Spleen (tissue), 13 donors: ENCODE measurements at places on chromosomes 5 and 9.
A peak's percentile ranks its signal among the peaks of the same experiment; 100 is the strongest.

DNA sequence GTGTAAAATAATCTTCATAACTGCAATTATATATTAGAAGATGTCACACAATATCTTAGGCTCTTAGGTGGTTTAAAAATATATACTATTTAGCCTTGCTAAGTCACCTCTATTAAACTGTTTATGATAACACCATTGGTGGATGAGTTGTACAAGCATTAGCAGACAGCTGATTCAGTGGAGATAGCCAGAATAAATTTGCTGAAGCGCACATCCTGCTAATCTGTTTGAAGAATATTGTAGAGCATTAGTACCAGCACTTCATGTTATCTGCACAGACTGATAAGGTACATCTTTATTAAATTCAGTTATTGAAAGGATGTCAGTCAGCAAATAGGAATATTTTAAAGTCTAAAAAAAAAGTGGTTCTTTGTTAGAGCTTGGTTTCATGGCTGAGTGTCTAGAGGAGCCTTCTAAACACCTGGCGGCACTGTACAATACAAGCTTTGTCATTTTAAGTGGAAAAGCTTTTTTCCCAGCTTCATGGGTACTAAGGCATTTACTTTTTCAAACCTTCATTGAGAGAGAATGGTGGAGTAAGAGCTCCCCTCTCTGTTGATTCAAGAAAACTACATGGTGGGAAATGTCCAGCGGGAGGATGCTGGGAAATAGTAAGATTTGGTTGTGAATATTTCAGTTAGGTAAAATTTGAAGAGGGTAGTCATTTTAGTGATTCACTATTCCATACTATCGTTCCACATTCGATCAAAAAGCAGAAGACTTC, 275.1 kb downstream of the SLF1 start:
- DNase-seq = no peak

GRCh38 chr5:8766448-8766847, 779.4 kb downstream of the SEMA5A start:
- DNase-seq = no peak

- no peak for DNase-seq
These were observed 69.6 kb downstream of the MAN2A1 start for GRCh38 chr5:109759306-109759705.

DNA sequence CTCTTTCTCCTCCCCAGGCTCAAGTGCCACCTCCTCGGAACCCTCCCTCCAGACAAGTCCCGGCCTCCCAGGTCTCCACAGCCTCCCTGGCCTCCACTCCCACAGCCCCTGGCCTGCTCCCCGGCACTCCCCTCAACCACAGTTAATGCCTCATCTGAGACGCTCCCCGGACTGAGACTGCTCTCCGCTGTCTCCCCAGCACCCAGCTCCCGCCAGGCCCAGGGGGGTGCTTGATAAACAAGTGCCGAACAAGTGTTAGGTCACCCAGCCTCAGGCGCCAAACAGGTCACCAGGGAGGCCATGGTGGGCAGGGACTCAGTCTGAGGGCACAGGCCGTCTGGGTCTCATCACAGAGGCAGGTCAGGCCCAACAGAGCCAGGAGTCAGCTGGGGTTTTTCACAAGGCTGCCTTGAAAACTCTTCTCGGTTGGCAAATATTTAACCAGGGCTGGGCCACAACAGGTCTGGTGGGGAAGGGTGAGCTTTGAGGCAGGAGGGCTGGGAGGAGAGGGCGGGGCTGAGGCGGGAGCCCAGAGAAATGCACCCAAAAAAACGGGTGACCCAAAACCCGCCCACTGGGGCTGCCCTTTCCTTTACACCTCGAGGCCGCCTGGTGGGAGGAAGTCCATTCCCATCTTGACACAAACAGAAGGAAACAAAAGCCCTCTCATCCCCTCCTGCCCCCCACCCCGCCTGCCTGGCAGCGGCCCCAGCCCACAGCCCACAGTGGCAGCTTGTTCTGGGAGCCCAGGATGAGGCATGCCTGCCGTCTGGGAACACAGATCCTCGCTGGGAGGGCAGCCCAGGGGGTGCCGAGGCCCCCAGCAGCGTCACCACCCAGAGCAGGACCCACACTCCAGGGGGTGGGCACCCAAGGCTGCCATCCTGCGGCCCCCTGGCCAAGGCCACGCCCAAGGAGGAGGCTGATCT, 66.6 kb upstream of the STXBP1 start:
- DNase-seq = no peak

- DNase-seq = no peak
These were observed 5.6 kb downstream of the NLN start for GRCh38 chr5:65727491-65728156.

GRCh38 chr5:166342402-166342801, 1949.0 kb upstream of the WWC1 start:
- DNase-seq = no peak

DNA sequence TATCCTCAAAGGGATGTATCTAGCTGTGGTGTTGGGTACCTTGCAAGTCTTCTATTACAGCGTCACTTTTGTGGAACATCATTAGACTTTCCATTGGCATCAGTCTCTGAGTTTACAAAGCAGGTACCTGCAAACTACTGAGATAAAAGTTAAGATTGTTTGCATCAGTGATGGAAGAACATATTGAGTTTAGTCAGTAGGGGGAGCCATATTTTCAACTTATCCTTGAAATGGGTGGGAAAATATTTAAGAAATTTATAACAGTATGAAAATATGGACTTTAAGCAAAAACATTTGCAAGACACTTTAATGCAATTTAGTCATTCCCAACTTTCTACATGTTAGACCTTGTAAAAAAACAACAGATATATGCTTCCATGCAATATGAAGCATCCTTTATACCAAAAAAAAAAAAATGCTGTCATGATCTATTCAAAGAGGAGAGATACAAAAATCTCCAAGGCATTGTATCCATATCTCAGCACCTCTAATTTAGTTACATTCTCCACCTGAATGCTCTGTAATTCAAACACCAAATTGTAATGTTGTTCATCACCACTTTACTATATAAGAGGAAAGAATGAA, 98.6 kb upstream of the ADAMTS19 start:
- DNase-seq = no peak

DNA sequence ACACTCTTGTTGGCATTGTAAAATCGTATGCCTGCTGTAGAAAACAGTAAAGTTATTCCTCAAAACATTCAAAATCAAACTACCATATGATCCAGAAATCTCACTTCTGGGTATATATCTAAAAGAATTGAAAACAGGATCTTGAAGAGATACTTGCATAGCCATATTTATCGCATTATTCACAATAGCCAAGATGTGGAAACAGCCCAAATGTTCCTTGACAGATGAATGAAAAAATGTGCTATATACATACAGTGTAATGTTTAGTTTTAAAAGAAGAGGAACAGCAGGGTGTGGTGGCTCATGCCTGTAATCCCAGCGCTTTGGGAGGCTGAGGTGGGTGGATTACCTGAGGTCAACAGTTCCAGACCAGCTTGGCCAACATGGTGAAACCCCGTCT, 234.1 kb upstream of the DAB2 start:
- no peak for DNase-seq

DNA sequence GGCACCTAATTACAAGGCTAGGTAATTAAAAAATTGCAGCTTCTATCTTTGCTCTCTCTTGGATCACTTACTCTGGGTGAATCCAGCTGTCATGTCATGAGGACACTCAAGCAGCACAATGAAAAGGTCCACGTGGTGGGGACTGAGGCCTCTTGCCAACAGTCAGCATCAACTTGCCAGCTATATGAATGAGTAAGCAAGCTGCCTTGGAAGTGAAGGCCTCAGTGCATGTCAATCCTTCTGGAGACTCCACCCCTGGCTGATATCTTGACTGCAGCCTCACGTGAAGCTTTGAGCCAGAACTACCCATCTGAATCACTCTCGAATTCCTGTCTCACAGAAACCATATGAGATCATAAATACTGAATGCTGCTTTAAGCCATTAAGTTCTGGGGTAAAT, 140.5 kb downstream of the SNX18 start:
- no peak for DNase-seq

DNA sequence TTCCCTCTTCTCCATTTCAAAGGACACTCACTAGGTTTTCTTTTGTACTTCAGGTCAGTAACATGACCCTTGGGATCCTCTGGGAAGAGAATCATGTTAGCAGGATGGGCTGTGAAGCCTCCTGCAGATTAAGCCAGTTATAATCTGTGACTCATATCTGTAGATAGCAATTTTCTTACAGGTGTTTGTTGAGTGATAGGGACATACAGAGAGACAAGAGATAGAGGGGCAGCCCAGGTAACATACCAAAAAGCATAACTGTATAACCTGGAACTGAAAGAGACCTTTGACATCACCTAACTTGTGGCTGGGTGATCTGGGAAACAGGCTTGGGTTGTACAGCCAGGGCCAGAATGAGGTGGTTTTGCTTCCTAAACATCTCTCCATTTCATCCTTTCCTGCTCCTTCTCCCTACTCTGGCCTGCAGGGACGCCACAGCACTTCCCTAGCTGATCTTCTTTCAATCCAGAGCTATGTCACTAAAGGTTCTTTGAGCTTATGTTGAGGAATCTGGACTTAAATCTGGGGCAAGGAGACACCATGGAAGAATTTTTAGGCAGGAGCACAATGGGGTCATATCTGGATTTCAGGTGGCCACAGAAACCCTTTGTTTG, 21.0 kb upstream of the PPARGC1B start:
- DNase-seq = no peak

- DNase-seq = peak; percentile 62
These were observed 53.2 kb downstream of the TRIP13 start for GRCh38 chr5:945691-946551.

DNA sequence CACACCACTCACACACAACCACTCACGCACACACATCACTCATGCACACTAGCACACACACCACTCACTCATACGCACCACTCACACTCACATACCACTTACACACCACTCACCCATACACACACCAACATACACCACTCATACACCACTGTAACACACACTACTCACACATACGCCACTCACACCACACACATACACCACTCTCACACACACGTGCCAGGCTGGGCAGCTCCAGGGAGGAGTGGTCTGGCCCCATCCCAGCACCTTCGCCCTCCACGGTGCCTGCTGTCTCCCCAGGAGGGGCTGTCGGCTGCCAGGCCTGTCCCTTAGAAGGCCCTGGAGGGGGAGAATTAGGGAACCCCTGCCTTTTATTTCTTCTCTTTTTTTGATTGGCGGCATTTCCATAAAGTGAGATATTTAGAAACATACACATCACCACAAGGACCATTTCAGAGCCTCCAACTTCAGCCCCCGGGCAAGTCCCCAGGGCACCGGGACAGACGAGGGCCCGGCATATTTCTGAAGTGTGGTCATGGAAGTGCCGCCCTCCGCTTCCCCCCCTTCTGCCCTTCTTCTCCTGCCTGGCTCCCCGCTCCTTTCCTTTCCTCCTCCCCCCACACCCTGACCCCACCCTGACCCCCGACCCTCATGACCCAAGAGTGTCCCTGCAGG, 6.3 kb upstream of the ASB6 start:
- no peak for DNase-seq

- no peak for DNase-seq
These were observed 115.9 kb downstream of the PIK3R1 start for GRCh38 chr5:68331192-68332079.

- no peak for DNase-seq
These were observed 144.4 kb downstream of the COMMD10 start for GRCh38 chr5:116229131-116229689.

DNA sequence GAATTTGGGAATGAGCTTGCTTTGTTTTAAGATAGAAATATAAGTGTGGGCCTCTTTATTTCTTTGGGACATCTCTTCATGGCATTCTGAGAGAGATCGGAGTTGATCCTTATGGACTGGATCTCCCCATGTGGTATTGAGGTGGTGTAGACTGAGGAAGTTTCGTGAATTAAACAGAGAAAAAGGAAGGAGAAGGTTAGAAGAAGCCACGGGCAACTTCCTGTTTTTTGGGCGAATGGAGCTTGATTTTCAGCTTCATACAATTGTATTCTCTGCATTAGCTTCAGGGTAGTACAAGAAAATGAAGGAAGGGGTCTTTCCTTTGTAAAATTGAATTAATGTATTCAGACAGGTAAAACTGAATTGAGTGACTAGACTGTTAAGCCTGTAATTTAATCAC, 70.5 kb upstream of the HMHB1 start:
- DNase-seq = no peak

- DNase-seq = no peak
These were observed 10.3 kb upstream of the ROPN1L start for GRCh38 chr5:10431415-10431814.

DNA sequence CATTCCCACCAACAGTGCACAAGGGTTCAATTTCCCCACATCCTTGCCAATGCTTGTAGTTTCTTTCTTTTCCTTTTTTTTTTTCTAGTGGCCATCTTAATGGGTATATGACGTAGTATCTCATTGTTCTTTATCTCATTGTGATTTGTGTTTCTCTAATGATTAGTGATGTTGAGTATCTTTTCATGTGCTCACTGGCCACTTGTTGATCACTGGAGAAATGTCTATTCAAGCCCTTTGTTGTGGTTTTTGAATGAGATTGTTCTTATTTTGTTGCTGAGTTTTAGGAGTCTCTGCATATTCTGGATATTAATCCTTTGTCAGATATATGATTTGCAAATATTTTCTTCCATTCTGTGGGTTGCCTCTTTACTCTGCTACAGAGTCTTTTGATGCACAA, 1.6 kb upstream of the TMED9 start:
- no peak for DNase-seq

- no peak for DNase-seq
These were observed 33.0 kb upstream of the CTXN3 start for GRCh38 chr5:127615916-127616315.

DNA sequence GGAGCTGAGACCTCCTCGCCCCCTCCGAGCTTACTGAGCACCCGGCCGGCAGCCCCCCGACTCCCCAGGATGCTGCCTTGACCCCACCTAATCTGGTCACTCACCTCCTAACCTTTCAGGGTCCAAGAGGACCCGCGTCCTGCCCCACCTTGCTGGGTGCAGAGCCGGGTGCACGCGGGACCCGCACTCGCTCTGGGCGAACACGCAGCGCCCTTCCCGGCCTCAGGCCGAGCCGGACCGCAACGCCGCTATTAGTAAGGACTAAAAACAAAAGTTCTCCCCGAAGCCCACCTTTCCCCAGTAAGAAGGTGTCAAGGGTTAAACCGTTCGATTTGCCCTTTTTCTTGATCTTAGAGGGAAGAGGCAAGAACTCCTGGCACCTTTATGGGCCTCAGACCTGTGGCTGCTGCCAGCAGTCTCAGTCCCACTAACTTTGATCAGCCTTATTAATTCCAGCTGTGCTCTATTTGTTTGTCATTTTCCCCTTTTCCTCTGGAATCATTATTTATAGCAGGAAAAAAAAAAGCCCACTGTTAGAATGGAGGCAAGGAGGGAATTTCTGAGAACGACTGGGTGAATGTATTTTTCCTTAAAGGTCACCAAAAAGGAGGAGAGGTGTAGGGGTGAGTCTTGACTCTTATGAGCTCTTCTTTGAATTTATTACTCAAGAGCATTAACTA, 10.5 kb downstream of the IRX2 start:
- peak; percentile 71 for DNase-seq

- DNase-seq = no peak
These were observed 384.8 kb upstream of the MEF2C start for GRCh38 chr5:89267788-89268187.

- DNase-seq = no peak
These were observed 145.3 kb upstream of the SGCD start for GRCh38 chr5:156181656-156182055.
